ENCODE measurements at places on chromosomes 13 and 19.

GRCh38 chr19:44748426-44749254 is at the start of gene BCL3:
TSS of gene BCL3 (plus strand) at chr19:44748708. CDS start at chr19:44748791, 83 bp downstream.
- DNase-seq, result no peak

GRCh38 chr13:39317291-39317690 is 279.0 kb downstream of the NHLRC3 start:
- DNase-seq, result no peak

GRCh38 chr19:36196249-36196648 is 18.2 kb downstream of the ZNF565 start:
- DNase-seq, result no peak

- DNase-seq, result no peak
These were observed 29.6 kb downstream of the PAK4 start for GRCh38 chr19:39155114-39155700.

GRCh38 chr19:5172859-5173630 is 167.6 kb downstream of the PTPRS start:
- no peak for DNase-seq

GRCh38 chr13:42971691-42972347 is 20.2 kb downstream of the EPSTI1 start:
- DNase-seq, result no peak

GRCh38 chr19:38952395-38953165 is 21.8 kb downstream of the MRPS12 start:
- no peak for DNase-seq

DNA sequence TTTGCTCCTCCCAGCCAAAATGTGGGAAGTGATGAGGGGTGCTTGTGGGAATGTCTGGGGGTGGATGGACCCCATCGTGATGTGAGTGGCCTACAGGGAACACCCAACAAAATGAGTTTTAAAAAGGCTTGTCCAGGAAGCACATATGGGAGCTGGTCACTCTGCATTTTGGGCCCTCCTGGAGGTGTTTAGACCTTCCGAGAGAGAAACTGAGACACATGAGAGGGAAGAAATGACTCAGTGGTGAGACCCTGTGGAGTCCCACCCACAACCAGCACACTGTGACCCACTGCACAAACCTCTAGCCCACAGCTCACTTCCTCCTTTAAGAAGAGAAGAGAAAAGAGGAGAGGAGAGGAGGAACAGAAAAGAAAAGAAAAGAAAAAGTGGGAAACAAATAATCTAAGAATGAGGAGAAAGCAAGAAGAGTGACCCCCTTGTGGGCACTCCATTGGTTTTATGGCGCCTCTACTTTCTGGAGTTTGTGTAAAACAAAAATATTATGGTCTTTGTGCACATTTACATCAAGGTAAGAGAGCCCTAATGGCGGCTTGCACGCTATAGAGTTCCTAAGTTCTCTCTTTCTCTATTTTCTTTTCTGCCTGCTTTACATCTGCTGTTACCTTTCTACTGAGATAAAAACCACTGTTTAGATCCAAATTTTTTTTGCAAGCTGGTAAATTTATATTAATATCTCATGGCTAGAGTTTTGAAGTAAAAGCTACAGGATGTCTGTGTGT is 13.3 kb upstream of the LILRB1 start:
- no peak for DNase-seq

DNA sequence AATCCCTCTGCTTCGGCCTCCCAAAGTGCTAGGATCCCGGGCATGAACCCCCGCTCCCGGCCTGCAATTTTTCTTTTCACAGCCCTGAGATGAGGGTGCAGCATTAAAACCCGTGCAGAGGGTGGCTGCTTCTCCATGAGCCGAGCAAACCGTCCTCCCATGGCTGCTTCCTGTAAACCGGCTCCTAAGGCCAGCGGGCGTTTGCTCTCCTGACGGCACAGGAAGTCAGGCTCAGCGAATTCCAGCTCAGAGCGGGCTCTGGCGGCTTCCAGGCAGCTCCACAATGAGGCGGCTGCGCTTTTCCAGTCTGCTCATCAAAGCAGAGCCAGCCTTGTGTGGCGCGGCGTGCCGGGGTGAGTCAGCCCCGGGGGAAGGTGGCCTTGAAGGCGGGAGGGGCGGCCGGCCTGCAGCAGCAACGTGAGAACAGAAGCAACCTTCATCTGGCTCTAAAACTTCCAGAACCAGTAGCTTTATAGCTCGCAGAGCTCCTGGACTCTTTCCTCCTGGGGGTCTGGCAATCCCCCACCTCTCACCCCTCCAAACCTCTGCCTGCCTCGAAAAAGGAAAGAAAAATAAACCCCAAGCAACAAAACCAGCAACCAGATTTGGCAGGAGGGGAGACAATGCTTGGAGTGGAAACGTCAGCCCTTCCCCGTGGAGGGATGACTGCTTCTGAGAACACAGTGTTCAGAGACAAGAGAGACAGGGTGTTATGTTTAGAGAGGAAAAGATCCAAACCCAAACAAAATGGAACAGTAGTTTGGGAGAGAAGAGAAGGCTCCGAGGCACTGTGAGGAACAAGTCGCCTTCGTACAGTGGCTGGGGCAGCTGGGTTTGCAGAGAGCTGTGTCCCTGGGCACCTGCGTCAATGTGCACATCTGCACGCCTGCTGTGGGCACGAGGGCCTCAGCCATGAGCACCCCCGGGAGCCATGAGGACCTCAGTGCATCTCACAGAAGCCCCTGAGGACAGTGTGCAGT is 67.8 kb downstream of the GADD45B start:
- peak; percentile 93 for DNase-seq

DNA sequence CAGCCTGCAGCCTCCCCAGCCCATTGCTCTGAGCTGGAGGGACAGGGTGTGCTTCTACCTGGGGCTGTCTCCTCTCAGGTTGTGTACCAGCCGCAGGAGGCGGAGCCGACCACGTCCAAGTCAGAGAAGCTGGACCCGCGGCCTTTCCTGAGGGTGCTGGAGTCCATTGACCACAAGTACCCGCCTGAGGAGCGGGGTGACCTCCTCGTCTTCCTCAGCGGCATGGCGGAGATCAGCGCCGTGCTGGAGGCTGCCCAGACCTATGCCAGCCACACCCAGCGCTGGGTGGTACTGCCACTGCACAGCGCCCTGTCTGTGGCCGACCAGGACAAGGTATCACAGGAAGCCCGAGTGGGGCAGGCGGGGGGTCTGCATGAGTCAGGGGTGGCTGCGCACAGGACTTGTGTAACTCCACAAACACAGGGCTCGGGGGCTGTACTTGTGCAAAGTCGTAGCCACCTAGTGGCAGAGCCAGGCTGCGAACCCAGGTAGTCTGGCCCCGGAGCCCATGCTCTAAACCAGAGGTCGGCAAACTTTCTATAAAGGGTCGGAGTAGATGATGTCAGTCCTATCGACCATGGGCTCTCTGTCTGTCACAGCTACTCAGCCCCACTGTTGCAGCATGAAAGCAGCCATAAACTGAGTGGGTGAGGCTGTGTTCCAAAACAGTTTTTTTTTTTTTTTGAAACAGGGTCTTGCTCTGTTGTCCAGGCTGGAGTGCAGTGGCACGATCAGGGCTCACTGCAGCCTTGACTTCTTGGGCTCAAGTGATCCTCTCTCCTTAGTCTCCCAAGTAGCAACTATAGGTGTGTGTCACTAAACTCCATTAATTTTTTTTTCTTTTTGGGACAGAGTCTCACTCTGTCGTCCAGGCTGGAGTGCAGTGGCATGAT is 8.9 kb downstream of the DHX34 start:
- DNase-seq, result no peak

GRCh38 chr13:72805676-72806346 is 23.9 kb downstream of the PIBF1 start:
- DNase-seq, result no peak

DNA sequence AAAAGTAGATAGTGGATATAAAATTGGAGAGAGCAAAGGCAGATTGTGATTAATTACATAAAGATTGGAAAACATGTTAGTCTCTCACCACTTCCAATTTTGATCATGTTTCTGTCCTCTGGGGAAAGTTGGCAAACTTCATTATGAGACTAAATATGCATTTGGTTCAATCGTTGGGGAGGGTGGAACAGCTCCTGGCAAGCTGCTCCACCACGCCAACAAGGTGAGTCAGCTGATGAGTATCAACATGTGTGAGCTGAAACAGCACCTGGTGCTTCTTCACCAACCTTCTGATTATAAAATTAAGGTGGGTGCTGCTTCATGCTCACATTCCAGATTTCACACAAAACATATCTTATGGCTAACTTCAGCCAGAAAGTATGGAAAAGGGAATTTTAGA is 1784.6 kb downstream of the SLITRK5 start:
- no peak for DNase-seq

- DNase-seq, result no peak
These were observed 246.5 kb upstream of the TMTC4 start for GRCh38 chr13:100921139-100921538.

- DNase-seq, result peak; percentile 7
These were observed 8.6 kb upstream of the CEACAM6 start for GRCh38 chr19:41746593-41747227.

GRCh38 chr13:111948811-111949210 is 118.1 kb upstream of the SOX1 start:
- no peak for DNase-seq

DNA sequence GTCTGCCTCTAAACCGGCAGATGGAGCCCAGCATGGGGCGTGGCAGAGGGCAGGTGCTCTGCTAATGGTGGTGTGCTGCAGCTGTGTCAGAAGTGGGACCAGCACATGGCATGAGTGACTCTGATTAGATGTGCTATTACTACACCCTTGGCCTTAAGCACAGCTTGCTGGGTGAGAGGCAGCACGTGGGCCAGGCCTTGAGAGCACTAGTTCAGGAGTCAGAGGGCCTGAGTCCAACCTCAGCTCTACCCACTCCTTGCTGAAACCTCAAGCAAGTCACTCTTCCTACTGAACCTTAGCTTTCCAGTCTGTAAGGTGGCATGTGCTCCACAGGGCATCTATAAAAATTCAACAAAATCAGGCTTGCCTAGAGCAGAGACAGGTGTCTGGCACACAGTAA is 22.7 kb downstream of the AKT2 start:
- DNase-seq, result no peak

GRCh38 chr19:34409189-34410164 is 5.3 kb downstream of the PDCD2L start:
- DNase-seq, result peak; percentile 11

- DNase-seq, result no peak
These were observed 89.5 kb downstream of the SLITRK6 start for GRCh38 chr13:85709721-85710120.

- DNase-seq, result no peak
These were observed 161.7 kb downstream of the FGF14 start for GRCh38 chr13:102240110-102240509.

- no peak for DNase-seq
These were observed 26.5 kb downstream of the ATP4B start for GRCh38 chr13:113631341-113632095.

- DNase-seq, result peak; percentile 3
These were observed 56.2 kb upstream of the AKAP11 start for GRCh38 chr13:42215578-42216421.

DNA sequence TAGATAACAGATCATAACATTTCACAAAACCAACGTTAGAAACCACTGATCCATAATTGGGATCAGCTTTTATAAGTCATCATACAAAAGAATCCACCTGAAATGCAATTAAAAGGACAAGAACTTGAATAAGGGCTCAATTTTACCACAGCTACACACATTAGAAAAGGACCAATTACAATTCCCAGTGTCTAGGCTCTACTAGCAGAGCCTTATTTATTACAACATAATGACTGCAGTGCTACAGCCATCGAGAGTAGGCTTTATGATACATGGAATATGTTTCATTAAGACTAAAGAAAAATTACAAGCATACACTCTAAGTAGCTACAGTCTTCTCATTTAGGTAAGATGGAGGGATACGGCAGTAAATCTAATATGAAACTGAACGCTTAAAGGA is 2.9 kb downstream of the RBM26 start:
- no peak for DNase-seq

- DNase-seq, result no peak
These were observed 18.8 kb downstream of the FAM124A start for GRCh38 chr13:51240958-51241357.

GRCh38 chr19:14363183-14364097 is 17.8 kb upstream of the ADGRE5 start:
- DNase-seq, result no peak

DNA sequence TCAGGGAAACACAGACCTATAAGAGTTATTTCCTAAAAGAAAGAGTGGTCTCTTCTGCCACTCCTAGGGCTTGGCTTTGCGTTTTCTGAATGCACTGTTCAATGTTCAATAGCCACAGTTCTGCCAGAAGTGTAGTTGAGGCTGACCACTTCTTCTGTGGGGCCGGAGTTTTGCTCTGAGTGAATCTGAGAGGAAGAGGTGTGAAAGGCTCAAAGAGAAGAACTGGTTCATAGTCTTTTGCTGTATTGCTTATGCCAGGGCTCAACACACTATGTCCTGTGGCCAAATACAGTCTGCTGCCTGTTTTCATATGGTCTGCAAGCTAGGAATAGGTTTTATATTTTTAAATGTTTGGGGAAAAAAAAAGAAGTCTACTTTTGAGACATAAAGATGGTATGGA is 128.2 kb downstream of the STOML3 start:
- no peak for DNase-seq

DNA sequence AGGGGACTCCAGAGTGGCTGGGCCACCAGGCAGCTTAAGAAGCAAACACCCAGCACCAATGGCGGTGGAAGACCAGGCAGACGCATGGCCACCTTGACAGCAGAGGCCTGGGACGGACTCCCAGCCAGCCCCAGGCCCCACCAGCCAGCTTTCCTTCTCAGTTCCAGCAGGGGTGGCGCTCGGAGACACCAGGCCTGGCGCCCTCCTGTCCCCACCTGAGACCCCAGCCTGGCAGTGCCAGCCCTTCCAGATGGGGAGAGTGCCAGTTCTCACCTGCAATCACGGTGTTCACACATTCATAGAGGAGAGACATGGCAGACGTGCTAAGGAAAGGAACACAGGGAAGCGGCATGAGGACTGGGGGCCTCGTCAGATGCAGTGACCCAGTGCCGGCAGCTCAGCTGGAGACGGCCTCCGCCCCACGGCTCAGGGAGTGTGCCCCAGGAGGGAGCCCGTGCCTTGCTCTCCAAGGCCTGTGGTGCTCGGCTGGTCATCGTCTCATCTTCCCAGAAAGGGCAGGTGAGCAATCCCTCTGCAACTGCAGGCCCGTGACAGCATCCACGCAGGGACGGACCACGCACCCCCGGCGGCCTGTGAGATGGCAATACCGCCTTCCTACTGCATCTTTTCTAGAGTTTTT is 24.4 kb downstream of the AP3D1 start:
- no peak for DNase-seq

- DNase-seq, result no peak
These were observed 24.9 kb upstream of the NDFIP2 start for GRCh38 chr13:79456051-79456450.

DNA sequence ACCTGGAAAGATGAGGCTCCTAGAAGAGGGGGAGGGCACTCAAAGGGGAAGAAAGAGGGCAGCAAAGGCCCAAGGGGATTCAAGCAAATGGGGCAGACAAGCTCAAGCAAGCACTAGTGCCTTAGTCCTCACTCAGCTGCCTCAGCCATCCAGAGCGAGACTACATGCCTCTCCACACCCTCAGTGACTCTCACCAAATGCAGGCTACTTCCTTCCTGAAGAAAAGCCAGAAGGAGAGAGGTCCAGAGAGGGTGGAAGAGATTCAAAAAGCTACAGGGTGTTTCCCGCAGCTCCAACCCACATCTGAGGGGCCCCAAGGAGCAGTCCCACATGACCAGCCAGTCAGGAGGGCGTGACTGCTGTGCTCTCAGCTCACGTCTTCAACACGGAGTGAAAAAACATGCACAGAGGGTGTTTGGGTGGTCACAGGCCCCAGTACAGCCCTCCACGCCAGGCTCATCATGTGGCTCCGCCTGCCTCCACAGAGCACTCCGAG is 40.5 kb downstream of the MIPEP start:
- no peak for DNase-seq

Data from globus pallidus (tissue), 1 donor.